ENCODE measurements at places on chromosomes 5 and 9. TPM values are rescaled to one million over a fixed set of nuclear protein-coding genes. Genes with fewer than 3 reads are reported as not detected.

GRCh38 chr5:67196537-67197059 is at the start of gene CD180:
TSS of gene CD180 (minus strand) at chr5:67196799. CDS start at chr5:67196641, 158 bp downstream.
- DNase-seq, result peak; percentile 59

The PCDHA8 gene
- 0.25 TPM for total RNA-seq

The PCDHB6 gene
- total RNA-seq, result not detected

DNA sequence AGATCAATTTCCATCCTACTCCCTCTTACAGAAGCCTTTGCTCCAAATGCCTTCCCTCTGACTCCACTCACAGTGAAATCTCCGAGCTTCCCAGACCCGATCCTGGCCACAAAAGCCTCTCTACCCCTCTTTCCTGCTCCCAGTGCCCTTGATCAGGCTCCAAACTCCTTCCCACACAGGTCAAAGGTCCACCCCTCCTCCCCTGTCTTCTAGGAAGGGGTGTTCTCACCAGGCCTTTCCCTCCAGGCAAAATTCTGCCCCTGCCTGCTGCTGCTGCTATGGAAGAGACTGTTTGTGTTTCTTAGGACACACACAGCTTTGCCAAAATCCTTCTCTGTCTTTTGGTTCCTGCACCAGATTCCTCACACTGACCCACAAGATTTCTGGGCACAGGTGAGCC is 85.8 kb upstream of the ALDH1A1 start:
- peak; percentile 66 for DNase-seq

DNA sequence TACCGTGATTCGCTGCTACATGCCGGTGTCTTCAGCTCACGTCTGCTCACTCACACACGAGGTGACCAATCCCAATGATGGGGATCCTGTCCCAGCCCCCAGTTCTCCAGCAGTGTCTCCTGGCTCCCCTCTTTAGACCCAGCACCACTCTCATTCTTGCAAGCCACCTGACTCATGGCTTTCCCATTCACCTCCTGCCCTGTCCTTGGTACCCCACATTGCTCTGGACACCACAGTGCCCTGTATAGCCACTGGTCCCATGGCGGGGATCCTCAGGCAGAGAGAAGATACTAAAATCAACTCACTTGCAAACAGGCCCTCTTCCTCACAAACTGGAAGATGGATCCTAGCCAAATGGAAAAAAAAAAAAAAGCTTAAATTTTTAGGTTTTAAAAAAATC is 81.0 kb downstream of the SLIT3 start:
- DNase-seq, result no peak

DNA sequence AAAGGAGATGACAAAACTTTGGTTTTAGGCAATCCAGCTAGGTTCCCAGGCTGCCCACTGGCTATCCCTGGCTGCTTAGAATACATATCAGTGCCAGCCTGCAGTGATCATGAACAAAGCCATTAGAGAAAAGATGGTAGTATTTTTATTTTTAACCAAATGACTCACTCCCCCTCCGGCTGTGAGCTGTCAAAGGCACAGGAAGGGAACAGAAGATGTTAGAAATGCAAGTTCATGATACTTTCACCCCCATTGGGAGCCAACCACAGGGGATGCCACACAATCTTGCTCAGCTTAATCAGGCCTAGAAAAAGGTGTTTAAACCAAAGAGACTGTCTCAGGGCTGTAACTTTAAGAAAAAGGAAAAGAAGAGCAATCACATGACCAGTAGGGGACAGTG is 70.3 kb upstream of the ASTN2 start:
- no peak for DNase-seq

The DBH gene
- not detected for total RNA-seq

The OR13D1 gene
- not detected for total RNA-seq

DNA sequence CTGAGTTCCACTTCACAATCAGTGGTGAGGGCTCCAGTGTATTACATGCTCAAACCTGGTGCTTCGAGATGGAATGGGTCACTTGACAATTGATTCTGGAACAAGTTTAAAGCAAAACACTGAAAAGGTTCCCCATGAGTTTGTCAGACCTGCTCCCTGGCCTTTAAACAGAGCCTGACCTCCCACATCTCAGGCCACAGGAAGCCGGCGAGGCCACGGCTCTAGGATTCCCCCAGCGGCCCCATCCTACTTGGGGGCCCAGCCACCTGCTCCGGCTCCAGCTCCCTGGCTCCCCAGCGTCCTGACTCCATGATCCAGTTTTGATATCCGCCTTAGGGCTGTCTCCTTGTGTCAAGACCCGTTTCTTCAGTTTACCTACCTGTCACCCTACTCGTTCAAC is 62.0 kb downstream of the TTLL11 start:
- no peak for DNase-seq

- DNase-seq, result no peak
Measured at GRCh38 chr9:133953976-133954709, 38.0 kb downstream of the VAV2 start.

- peak; percentile 57 for DNase-seq
Measured at GRCh38 chr9:113376634-113377567, at the start of gene HDHD3. TSS of gene HDHD3 (minus strand) at chr9:113376986. CDS start at chr9:113374354, 2,632 bp downstream.

GRCh38 chr9:69817202-69817601 is 3.4 kb upstream of the CFAP95 start:
- peak; percentile 53 for DNase-seq

- peak; percentile 61 for DNase-seq
Measured at GRCh38 chr5:64147849-64148441, 17.7 kb upstream of the RNF180 start.

DNA sequence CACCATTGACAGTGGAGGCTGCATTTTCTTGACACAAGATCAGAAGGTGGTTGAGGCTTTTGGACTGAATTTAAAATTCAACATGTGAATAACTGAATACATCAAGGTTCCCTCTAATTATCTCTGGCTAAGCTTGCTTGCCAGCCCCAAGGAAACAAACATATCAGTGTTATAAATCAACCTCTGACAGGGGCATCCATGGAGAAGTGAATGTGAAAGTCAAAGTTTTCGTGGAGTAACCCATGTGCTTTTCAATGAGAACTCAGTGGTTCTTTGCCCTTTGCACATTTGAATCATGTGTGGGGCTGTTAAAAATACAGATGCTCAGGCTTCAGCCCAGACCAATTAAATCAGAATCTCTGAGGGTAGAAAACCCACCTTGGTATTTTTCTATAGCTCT is 128.9 kb downstream of the LRRC70 start:
- no peak for DNase-seq

GRCh38 chr5:35854248-35854647 is 2.4 kb upstream of the IL7R start:
- DNase-seq, result no peak

DNA sequence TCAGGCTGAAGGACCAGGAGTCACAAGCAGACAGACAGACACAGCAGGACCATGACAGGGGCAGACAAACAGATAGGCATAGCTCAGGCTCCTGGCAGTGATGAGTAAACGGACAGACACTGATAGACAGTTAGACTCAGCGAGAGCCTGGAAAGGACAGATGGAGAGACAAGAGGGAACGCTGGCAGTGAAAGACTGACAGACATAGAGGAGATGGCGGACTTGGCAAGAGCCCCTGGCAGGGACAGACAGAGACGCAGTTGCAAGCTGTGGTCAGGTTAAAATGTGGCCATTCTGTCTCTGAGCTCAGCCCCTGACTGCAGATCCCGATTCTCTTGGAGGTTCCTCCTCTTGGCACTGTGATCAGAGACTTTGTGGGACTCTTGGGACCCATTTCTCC is 13.6 kb downstream of the CSF2 start:
- no peak for DNase-seq

- no peak for DNase-seq
Measured at GRCh38 chr5:138631096-138631928, 56.1 kb upstream of the HSPA9 start.

DNA sequence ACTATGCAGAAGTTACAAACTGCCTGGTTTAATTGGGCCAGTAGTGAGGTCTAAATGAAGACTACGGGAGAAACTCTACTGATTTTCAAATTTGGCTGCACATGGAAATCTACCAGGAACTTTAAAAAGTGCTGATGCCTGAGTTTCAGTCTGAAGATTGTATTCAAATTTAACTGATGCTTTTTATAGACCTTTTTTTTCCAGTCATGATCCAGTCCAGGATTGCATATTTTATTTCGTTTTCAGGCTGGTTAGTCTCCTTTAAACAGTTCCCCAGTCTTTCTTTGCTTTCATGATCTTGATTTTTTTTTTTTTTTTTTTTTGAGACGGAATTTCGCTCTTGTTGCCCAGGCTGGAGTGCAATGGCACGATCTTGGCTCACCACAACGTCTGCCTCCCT is 23.7 kb upstream of the SPZ1 start:
- DNase-seq, result no peak

DNA sequence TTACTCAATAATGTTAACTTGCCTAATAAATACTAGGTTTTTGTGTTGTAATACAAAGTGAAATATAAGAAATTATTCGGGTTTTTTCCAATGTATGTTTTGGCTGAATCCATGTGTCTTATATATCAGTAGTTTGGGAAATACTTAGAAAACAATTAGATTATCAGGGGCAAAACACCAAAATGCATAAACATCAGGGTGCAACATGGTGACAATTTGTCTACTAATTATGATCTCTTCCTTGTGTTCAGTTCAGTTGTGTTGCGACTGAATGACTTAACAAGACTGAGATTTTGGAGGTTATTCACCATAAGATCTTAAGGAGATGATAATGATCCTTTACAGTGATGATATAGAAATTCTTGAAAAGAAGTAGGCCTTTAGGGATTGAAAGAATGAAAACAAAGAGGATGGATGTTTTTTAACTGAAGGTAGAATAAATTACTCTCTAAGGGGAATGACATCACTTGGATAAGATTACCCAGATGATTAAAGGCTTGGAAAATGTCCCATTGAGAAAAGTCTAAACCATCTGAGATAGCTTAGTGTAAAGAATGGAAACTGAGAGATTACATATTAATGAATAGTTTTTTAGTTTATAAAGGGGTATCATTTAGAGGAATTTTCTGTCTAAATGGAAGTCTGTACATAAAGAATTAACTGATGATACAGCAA is 415.8 kb downstream of the SPATA31D1 start:
- DNase-seq, result peak; percentile 78

The C9orf153 gene
- 0.45 TPM for total RNA-seq

DNA sequence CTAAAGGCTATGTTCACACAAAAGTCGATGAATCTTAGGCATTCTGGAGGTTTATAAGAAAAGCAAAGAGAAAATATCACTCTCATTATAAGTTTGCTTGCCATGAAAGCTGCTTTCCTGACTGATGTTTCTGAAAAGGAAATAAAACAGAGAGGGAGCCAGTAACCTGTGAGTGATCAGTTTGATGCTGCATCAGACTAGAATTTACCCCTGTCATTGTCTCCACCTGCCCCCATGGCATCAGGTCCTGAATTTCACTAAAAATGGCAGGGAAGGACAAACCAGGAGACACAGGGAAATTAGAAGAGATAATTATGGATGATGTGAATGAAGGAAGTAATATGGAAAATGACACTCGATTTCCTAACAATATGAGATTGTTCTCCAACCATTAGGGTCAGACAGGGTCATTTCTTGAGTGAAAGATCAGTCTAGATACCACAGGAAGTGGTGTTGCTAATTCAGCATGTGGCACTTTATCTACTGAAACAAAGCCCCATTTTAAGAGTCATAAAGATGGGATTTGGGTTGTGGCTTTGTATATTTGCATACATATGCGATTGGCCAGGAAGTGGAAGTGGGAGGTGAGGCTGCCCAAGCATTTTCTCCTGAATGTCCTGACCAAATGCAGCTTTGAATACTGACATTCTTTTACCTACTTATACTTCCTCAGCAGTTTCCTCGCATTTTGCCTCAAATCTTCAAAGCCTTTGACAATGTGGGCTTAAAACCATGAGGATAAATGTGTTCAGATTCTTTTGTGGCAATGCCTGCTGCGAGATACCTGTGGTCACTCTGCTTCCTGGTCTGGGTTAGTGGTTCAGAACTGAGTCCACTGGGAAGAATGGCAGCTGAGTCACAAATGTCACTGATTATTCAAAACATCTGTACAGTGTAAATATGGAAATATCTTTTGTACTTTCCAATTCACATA is 29.7 kb downstream of the MEGF10 start:
- no peak for DNase-seq

DNA sequence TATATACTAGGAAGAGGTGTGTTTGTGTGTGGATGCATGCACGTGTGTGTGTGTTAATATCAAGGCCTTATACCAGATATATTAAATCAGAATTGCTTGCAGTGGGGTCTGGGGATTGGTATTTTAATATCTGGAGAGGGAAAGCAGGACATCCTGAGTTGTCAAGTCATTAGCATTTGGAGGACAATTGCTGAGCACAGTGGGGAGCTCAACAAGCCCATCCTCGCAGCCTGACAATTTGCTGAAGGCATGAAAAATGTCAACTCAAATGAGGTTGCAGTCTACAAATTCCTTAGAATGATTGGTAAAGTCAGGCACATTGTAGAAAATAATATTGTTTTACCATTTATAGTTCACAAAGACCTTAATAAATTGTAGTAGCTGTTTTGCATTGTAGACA is 627.4 kb downstream of the LRRC70 start:
- DNase-seq, result no peak

The PLAC8L1 gene
- total RNA-seq, result not detected

The PCDHGA10 gene
- 22.2 TPM for total RNA-seq

The CSF2 gene
- total RNA-seq, result not detected

GRCh38 chr5:1504069-1504595 is 19.6 kb downstream of the LPCAT1 start:
- DNase-seq, result no peak

DNA sequence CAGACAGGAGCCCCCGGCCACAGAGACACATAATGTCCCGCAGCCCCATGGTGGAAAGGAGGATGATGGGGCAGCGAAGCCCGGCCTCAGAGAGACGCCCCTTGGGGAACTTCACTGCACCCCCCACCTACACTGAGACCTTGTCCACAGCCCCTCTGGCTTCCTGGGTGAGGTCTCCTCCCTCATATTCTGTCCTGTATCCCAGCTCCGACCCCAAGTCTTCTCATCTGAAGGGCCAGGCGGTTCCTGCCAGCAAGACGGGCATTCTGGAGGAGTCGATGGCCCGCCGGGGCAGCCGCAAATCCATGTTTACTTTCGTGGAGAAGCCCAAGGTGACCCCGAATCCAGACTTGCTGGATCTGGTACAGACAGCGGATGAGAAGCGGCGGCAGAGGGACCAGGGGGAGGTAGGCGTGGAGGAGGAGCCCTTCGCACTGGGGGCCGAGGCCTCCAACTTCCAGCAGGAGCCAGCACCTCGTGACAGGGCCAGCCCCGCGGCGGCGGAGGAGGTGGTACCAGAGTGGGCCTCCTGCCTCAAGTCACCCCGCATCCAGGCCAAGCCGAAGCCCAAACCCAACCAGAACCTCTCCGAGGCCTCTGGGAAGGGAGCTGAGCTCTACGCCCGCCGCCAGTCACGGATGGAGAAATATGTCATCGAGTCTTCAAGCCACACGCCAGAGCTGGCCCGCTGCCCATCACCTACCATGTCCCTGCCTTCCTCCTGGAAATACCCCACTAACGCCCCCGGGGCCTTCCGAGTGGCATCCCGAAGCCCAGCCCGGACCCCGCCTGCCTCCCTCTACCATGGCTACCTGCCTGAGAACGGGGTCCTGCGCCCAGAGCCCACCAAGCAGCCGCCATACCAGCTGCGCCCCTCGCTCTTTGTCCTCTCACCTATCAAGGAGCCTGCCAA is 8.9 kb downstream of the SYNPO start:
- no peak for DNase-seq
